ENCODE measurements at places on chromosomes 2 and 18. TPM values are rescaled to one million over a fixed set of nuclear protein-coding genes. Genes with fewer than 3 reads are reported as not detected.

Gene CXXC1
- 13.6 TPM for total RNA-seq

Gene DHRS9
- total RNA-seq: 2.1 TPM

Gene RTN4
- total RNA-seq: 414 TPM

Gene C2orf66
- total RNA-seq: not detected

Gene TNFAIP6
- 13.0 TPM for total RNA-seq

Gene MTERF4
- 32.4 TPM for total RNA-seq

Gene HOXD11
- not detected for total RNA-seq

Gene KCNIP3
- 2.1 TPM for total RNA-seq

Gene PTPN4
- 37.1 TPM for total RNA-seq

Gene EDAR
- not detected for total RNA-seq

Gene FOXD4L1
- total RNA-seq: not detected

Gene PKP4
- total RNA-seq: 26.1 TPM

Gene FN1
- 301 TPM for total RNA-seq

Gene C2orf15
- total RNA-seq: not detected

Gene CNDP1
- total RNA-seq: not detected

Gene PLCL1
- total RNA-seq: 12.5 TPM

Gene RUFY4
- total RNA-seq: not detected

Gene ADRA2B
- 2.1 TPM for total RNA-seq

Gene CCL20
- total RNA-seq: not detected

Gene CENPA
- total RNA-seq: 2.6 TPM

Gene GATA6
- 2.6 TPM for total RNA-seq

Gene HNMT
- 43.3 TPM for total RNA-seq

Gene METTL5
- total RNA-seq: 29.7 TPM

Gene C2orf49
- 13.0 TPM for total RNA-seq

Gene HOXD13
- under 0.01 TPM for total RNA-seq

Gene DARS1
- total RNA-seq: 85.6 TPM

Gene PAIP2B
- total RNA-seq: 5.7 TPM

Gene CAPN13
- not detected for total RNA-seq

Gene GCG
- 5.2 TPM for total RNA-seq

Gene LYPD1
- total RNA-seq: 4.2 TPM

Gene VWC2L
- 0.52 TPM for total RNA-seq

Gene GRB14
- 5.7 TPM for total RNA-seq

Gene MEMO1
- 43.8 TPM for total RNA-seq

Gene CRYGD
- not detected for total RNA-seq

Gene CRACDL
- 0.52 TPM for total RNA-seq

Gene ASPRV1
- total RNA-seq: 1.6 TPM

Gene NAT8
- total RNA-seq: not detected

Gene STAT4
- total RNA-seq: 2.6 TPM

Gene IL37
- total RNA-seq: not detected

Gene CDH20
- 1.0 TPM for total RNA-seq

Gene NFU1
- 51.7 TPM for total RNA-seq

Gene ANKRD62
- not detected for total RNA-seq

Gene ERMN
- total RNA-seq: 0.52 TPM

Gene SUMO1
- total RNA-seq: 65.2 TPM

Gene CHAC2
- 1.6 TPM for total RNA-seq

Data from skeletal muscle tissue (tissue), 5 donors.